ENCODE measurements at places on chromosomes 11 and 22.

GRCh38 chr11:122647736-122648275 lies 7.7 kb upstream of the UBASH3B start:
- peak; percentile 62 for DNase-seq

DNA sequence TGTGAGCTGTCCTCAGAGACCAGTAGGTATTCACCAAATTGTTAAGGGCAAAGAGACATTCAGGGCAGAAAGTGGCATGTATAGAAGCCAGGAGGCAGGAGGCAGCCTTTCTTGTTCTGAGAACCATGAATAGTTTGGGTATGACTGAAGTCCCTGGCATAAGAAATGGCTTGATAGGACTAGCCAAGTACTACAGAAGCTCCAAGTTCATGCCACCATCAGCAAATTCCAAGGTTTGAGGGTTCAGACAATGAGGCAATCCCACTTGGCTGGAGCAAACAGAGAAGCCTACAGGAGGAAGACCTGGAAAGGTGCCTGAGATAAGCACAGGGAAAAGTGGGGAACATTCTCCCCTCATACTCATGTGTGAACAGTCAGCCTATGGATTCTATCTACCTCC lies 25.8 kb downstream of the XRRA1 start:
- DNase-seq: no peak

GRCh38 chr11:64571410-64572091 lies 19.5 kb upstream of the SLC22A12 start:
- DNase-seq: no peak

- peak; percentile 78 for DNase-seq
These were observed 9.5 kb upstream of the ADA2 start for GRCh38 chr22:17228725-17229126.

DNA sequence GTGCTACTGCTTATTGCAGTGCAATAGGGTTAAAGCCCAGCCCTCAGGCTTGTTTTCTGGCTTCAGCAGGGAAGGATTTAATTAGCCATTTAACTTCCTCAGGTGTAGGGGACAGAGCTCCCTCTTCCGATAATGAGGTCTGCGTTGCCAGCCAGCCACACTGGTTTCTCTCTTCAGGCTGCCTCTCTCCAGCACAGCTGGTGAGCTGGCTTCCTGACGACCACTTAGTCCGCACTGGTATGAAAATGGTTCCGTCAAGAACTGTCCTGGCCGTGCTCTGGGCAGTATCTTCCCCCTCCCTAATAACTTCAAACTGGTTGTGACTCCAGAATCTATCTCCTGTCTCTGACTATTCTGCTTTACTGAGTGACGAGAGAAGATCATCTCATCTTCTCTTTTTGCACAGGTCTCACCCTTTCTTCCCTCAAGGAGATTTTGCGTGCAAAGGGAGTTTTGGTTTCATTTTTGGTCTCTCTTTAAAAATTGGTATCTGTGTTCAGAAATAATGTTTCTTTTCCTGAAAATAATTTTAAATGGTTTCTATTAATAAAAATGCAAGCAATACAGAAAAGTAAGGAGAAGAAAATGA lies 49.2 kb downstream of the CNTN5 start:
- no peak for DNase-seq

GRCh38 chr11:30724274-30724673 lies 138.1 kb upstream of the MPPED2 start:
- DNase-seq: no peak

- DNase-seq: peak; percentile 67
These were observed 17.2 kb downstream of the CLDN25 start for GRCh38 chr11:113796663-113797259.

DNA sequence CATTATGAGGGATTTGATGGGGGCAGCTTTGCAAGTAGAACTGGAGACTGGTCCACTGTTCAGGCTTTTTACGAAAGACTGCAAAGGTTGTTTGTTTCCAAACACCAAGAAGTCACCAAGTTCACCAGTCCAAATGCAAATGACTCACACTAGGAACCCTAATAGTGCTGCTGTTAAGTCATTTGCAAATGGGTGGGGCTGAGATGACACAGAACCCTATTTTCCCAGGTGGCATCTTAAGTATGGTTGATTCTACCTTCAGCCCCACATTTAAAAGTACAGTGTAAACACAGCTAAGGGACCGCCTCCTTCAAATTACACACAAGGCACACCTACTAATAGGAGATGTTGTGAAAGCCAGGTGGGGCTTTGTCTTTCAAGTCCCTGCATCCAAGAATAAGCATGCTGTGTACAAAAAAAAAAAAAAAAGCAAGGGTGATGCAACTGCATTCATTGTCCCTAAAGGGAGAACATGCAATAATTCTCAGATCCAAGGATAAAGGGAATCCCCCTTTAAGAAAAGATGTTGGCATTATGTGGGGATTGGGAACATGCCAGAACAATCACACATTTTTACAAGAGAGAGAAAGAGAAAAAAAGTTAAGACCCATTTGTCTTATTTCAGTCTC lies 27.3 kb downstream of the BDNF start:
- no peak for DNase-seq

GRCh38 chr11:95915051-95915450 lies 8.9 kb downstream of the MTMR2 start:
- no peak for DNase-seq

GRCh38 chr22:27385261-27385998 lies 416.1 kb downstream of the MN1 start:
- no peak for DNase-seq

- no peak for DNase-seq
These were observed 221.2 kb upstream of the B3GAT1 start for GRCh38 chr11:134633276-134633675.

GRCh38 chr11:125938418-125938817 lies 7.4 kb upstream of the VSIG10L2 start:
- DNase-seq: no peak

GRCh38 chr11:19536131-19536530 lies 176.5 kb upstream of the NAV2 start:
- DNase-seq: no peak

DNA sequence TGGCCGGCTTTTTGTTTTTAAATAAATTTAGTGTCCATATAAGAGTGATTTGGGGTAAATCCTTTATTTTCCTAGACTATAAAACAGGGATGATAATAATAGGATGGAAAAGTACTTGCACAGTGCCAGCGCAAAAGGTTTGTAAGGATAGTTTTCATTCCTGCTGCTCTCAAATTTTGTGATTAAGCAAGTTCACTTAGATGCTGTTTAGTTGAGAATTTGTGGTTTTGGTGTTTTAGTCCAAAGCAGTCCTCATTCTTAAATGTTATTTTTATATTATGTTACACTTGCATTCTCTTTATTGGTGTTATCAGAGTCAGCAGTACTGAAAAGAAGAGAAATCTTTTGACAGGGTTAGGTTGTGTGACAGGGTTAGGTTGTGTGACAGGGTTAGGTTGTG lies 47.9 kb downstream of the PPP6R3 start:
- DNase-seq: no peak

DNA sequence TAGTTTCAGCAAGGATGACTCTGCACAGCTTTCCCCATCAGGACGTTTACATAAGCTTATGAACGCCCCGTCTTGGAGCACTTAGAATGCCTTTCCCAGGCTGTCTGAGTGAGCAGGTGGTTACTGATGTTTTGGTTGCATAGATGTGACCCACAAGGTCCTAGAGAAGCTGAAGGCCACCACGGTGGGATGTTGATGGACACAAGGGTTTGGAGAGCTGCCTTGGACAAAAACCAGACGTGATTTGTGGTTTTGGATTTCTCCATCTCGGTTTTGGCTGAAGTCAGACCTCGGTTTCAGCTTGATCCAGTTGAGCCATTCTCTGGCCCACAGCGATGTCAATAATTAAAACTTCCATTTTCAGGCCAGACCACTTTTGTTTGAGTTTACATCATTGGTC lies 151.9 kb downstream of the LDLRAD3 start:
- no peak for DNase-seq

- peak; percentile 42 for DNase-seq
These were observed 7.6 kb downstream of the APOBEC3A start for GRCh38 chr22:38964989-38965388.

GRCh38 chr11:132024587-132025295 lies 654.3 kb downstream of the NTM start:
- DNase-seq: no peak

DNA sequence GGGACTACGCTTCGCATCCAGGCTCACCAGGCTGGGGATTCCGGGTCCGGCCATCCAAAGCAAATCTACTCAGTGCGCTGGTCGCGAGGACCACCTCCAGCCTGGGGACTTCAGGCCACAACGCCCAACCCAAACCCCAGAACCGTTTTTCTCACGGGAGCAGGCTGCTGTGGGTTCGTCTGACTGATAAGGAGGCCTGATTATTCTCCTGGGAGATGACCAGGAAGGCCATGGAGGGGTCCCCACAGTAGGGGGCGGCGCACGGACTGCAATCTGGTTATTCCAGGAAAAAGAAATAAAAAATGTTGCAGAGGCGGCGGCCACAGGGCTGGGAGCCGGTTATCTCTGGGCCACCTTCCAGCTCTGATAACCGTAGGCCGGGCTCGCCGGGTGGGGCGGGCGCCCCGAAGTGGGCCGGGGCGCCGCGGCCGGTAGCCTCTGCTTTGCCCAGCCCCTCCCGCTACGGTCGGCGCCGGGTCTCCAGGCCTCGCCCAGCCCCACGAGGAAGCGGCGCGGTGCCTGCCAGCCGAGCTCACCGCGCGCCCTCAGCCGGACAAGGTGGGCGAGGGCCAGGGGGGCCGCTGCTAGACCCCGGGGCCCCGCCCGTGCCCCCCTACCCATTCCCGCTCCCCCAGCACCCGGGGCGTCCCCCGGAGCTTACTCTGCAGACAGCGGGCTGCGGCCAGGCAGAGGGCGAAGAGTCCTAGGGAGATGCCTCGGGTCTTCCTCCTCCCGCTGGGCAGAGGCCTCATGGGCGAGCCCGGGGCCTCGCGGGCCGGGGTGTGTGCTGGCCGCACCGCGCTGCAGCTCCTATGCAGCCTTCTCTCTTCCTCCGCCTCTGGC lies 446 bp downstream of the VSTM5 start:
- peak; percentile 8 for DNase-seq

DNA sequence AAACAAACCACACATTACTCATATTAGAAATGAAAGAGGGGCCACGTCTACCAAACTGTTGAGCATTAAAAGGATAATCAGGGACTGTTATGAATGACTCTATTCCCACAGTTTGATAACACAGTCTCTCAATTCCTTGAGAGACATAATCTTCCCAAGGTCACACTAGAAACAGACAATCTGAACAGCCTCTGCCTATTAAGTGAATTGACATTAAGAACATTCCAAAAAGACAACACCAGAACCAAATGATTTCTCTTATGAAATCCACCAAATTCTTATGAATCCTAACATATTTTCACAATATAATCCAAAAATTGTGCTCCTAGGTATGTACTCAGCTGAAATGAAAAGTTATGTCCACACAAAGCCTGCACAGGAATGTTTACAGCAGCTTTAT lies 4.6 kb downstream of the RFPL1 start:
- DNase-seq: no peak

- peak; percentile 88 for DNase-seq
These were observed 35.5 kb downstream of the PIWIL4 start for GRCh38 chr11:94602430-94603372.

- no peak for DNase-seq
These were observed 216.1 kb downstream of the CASP12 start for GRCh38 chr11:104682206-104682605.

- no peak for DNase-seq
These were observed 26.5 kb downstream of the HTR3A start for GRCh38 chr11:114001416-114001815.

DNA sequence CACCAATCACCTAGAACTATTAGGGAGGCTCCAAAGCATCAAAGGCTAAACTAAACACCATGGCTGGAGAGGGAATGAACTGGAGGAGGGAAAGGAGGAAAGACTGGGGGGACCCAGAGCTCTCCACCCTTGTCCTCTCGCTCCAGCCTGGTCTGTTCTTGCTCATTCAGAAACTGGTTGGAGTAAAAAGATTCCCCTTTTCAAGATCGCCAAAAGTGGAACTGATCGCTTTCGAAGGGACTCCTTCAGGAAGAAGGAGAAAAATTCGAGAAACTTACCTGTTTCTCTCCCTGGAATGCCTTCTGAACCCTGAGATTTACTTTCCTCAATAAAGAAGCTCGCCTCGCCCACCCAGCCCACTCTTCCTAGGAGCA lies 46.9 kb downstream of the OR4D9 start:
- peak; percentile 46 for DNase-seq

DNA sequence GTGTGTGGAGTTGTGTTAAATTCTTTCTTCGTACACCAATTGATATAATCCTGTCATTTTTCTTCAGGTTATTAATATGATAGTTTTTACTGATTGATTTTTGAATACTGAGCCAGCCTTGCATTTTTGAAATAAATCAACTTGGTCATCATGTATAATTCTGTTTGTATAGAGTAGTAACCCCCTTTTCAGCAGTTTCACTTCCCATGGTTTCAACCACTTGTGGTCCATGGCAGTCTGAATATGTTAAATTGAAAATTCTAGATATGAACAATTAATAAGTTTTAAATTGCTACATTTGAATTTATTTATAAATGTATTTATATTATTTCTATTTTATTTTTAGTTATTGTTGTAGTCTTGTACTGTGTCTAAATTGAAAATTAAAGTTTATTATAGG lies 32.6 kb downstream of the MS4A6A start:
- no peak for DNase-seq
